ENCODE measurements at places on chromosomes 1 and 21.

- DNase-seq, result no peak
Observed at GRCh38 chr1:28417441-28417922, 47.9 kb downstream of the PHACTR4 start.

- no peak for DNase-seq
Observed at GRCh38 chr1:190579552-190580193, 102.0 kb upstream of the BRINP3 start.

DNA sequence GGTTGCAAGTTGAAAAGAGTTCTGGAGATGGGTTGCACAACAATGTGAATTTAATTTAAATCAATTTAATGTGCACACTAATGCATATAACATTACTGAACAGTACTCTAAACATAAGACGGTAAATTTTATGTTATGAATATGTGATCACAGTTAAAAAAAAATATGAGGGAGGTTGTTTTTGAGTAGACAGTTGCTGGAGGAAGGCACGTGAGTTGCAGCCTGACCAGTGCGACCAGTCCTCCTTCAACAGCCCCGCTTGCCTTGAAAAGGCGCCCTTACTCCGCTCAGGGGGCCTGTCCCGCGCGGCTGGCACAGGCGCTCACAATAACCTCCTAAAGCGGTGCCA lies 322 bp upstream of the OLIG1 start:
- DNase-seq, result no peak

DNA sequence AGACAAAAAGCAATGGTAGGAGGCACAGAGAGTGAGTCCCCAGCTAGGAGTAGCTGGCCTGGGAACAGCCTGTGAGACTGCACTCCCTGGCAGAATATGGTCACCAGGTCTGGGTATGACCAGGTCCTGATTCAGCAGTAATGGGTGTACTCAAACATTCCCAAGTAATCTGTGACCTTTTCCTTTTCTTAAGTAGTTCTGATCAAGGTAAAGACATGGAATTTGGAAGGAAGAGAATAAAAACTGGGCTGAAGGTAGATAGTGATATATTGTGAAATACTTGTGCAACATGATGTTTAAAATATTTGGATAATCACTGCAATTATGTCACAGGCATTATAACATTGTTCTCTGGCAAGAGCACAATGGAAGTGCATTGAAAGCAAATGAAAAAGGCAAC lies 147.2 kb upstream of the DPYD start:
- no peak for DNase-seq

DNA sequence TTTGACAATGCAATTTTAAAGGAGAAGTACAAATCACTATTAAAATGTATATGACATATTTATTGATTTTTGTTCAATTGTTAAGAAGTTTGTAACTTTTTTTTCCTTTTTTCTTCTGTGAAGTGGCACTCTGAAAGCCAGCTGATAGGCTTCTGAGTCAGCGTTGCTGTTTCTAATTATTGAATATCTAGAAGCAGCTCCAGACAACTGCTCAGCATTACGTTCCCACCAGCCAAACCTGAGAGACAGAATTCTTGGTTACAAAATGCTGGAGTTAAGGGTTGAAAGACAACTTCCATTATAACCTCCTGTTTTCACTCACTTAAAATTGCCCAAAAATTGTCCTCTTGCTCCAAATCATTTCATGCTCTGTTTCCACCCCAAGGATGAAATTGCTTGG lies 31.4 kb upstream of the LMX1A start:
- DNase-seq, result no peak

- no peak for DNase-seq
Observed at GRCh38 chr1:70008660-70009059, 196.7 kb downstream of the LRRC40 start.

GRCh38 chr1:151992303-151993083 lies 1.2 kb downstream of the S100A10 start:
- DNase-seq, result no peak

- no peak for DNase-seq
Observed at GRCh38 chr1:82153272-82153629, 352.5 kb downstream of the ADGRL2 start.

- no peak for DNase-seq
Observed at GRCh38 chr1:168470901-168471431, 72.8 kb downstream of the XCL2 start.

Measured in glomerular endothelial cell (primary cell).